ENCODE measurements at places on chromosomes 6 and 20.
A peak's percentile ranks its signal among the peaks of the same experiment; 100 is the strongest.

DNA sequence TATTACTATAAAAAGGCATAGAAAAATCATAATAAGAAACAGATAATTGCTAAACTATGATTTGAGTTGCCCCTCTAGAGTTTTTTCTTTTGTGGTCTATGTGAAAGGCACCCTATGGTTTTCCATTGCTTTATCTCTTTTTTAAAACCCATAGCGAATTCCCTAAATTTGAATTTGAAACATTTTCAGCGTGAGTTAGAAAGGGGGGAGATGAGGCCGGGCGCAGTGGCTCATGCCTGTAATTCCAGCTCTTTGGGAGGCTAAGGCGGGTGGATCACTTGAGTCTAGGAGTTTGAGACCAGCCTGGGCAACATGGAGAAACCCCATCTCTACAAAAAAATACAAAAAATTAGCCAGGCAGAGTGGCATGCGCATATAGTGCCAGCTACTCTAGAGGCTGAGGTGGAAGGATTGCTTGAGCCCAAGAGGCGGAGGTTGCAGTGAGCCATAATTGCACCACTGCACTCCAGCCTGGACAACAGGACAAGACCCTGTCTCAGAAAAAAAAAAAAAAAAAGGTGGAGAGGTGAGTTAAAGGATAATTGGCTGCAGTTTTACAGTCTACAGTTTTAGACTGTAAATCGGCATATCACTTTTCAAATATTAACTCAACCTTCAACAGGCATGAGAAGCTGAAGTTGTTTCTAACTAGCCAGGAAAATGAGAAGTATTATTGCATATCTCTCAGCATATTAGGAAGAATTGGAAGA, 46.3 kb downstream of the SHLD1 start:
- DNase-seq: no peak

- no peak for DNase-seq
Observed at GRCh38 chr6:108685970-108686369, 125.3 kb downstream of the FOXO3 start.

DNA sequence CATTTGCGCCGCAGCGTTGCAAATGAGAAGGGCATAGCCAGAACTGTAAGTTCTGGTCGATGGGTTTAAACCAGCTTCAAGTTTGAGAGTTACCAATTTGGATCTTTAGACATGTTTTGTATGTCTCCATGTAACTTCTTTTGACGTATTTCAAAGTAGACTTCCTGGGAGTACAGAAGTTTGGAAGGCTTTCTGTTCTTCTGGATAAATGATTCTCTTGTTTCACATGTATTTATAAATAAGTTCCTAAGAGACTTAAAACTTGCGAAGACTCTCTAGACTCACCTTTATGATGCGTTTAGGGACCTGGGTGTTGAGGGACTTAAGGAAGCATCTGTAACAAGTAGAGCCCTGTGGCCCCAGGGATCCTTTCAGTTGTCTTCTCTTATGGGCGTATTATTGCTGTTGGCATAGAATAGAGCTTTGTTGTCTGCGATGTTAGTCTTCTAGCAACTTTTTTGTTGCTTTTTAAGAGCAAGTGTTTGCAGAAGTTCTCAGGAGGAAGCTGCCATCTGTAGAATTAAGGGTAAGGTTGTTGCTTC, 1.3 kb downstream of the CDYL start:
- no peak for DNase-seq

DNA sequence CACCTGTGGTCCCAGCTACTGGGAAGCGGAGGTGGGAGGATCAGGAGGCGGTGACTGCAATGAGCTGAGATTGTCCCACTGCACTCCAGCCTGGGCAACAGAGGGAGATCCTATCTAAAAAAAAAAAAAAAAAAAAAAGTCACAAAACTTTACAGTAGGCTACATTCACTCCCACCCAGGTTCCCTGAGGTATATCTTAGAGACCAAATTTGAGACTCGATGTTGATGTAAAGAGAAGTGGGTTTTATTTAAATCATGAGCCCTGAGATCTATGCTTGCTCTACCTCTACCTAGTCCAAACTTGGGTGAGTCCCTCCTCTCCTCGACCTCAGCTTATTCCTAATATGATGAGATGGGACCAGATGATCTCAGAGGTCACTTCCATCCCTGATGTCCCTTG, 8.8 kb upstream of the DEF6 start:
- DNase-seq: no peak

DNA sequence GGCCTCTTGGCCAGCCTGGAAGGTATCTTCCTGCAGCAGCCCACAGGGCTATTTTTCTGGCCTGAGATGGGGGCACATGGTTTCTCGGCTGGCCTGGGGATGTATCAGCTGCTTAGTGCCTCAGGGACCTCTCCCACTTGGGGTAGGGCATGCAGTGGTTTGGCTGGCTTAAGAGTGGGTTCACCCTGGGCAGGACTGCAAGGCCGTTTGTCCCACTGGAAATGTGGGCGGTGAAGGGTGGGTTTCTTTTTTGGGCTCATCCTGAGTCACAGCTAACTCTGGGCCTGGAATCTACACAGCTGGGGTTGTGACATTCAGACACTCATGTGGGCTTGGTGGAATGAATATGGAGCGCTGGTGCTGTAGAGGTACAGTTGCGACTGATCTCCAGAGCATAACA, 62.0 kb downstream of the CDH26 start:
- DNase-seq: no peak

GRCh38 chr6:85394853-85395538, 54.9 kb upstream of the NT5E start:
- DNase-seq: no peak

GRCh38 chr20:33063271-33063670, 9.6 kb downstream of the BPIFB3 start:
- DNase-seq: no peak

- no peak for DNase-seq
Observed at GRCh38 chr20:58081846-58082245, 146.6 kb downstream of the ANKRD60 start.

DNA sequence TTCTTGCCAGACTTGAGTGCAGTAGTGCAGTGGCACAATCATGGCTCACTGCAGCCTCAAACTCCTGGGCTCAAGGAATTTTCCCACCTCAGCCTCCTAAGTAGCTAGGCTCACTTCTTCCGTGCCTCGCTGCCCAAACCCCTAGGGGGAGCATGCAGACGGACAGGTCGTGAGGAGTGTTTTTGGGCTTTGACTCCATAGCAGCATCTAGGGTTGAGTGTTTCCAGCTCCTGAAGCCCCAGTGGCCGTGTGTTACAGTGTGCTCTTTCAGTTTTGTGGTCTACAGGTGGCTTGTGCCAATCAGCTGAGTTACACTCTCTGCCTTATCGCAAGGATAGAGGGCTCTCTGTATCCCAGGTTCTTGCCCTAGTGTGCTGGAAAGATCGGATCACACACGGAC, 33.4 kb downstream of the NCOA3 start:
- DNase-seq: no peak

DNA sequence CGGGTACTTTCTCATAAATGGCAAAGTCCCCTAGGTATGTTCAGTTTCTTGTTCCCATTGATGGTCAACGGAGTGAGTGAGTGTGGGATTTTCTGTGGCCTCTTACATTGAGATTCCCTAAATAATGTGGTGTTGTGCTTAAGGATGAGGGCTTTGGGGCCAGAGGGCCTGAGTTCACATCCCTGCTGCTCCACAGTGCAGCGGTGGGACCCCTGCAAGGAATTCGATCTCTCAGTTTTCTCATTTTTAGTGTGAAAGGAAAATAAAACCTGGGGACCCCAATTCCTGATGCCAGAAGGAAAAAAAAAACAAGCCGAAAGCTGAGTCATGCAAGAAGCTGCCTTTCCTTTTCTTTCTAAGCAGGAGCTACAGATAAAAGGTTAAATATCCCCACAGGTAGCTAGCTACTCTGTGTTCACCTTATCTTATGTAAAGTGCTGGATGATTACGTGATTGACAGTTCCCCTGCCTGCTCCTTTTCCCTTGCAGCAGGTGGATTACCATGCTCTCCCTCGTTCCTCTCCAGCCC, 120.2 kb upstream of the CLDN20 start:
- no peak for DNase-seq

DNA sequence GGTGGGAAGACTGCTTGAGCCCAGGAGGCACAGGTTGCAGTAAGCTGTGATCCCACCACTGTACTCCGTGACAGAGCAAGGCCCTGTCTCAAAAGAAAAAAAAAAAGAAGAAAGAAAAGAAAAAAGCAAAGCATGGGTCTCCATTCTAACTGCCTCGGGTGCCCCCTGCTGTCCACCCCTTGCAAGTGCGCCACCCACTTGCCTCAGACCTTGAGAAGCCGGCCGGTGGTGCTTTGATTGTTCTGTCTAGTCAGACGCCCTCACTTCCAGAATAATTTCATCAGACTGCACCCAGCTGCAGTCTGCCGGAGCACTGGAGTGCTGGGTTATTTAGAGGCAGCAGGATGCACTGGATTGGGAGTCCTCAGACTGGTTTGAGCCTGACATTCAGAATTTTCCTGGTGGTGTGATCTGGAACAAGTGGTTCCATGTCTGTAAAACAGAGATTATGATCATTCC, 17.6 kb upstream of the TM9SF4 start:
- peak; percentile 71 for DNase-seq

GRCh38 chr6:90294989-90295853, 1.4 kb downstream of the BACH2 start:
- peak; percentile 59 for DNase-seq

- DNase-seq: no peak
Observed at GRCh38 chr6:5139828-5140771, 55.0 kb downstream of the PPP1R3G start.

- no peak for DNase-seq
Observed at GRCh38 chr6:143325379-143326140, 124.9 kb downstream of the ADAT2 start.

DNA sequence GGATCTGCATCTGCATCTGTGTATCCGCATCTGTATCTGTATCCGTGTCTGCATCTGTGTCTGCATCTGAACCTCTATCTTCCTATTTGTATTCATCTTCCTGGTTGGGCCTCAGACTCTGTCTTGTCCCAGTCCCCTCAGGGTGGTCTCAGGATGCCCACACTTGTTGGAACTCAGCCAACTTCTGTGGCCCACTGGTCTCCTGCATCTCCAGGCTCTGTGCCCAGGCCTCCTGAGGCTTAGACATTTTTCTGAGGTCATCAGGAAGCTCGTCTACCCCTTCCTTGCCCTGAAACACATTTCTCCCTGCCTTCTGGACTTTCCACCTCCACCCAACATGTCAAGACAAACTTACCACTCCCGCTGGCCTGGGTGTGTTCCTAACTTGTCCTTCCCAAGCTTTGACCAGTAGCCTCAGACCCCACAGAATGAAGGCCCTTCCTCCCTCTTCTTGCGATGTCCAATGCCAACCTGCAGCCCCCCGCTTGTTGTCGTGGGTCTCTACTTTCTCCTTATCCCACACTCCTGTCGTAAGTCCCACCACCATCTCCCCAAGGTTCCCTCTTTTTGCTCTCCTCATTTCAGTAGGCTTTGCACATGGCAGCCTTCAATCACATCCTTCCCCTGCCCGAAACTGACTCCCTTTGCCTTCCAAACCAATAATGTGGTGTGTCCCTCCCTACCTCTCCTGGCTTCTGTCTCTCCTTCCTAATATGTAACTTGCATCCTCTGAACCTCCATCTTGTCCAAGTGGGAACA, 176.5 kb downstream of the DLL1 start:
- no peak for DNase-seq

DNA sequence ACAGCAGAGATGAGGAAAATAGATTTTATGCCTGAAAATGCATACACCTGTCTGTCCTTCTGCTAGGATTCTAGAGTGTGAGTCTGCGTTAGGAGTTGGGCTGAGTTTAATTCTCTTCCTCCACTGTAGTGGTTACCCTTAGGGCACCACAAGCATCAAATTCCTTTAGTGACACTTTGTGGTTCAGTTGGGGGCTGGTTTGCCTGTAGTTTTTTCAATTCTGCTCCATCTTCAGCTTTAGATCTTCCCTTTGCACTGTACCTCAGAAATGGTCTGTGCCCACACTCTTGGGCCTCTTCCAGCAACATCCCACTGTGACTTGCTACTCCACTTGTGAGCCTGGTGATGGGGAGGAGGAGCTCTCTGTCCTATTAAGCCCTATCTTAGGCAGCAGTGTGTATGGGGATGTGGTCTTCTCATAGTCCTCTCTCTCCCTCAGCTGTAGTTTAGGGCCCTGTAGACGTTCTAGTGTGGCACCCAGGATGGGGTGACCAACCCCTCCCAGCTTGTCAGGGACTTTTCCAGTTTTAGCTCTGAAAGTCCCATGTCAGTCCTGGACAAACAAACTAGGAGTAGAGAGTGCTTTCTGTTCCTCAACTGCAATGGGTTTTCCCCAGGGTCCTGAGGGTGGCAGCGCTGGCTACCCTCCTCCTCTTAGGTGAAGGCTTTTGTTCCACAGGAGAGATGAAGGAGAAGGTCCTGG, 19.7 kb upstream of the OGFRL1 start:
- no peak for DNase-seq

DNA sequence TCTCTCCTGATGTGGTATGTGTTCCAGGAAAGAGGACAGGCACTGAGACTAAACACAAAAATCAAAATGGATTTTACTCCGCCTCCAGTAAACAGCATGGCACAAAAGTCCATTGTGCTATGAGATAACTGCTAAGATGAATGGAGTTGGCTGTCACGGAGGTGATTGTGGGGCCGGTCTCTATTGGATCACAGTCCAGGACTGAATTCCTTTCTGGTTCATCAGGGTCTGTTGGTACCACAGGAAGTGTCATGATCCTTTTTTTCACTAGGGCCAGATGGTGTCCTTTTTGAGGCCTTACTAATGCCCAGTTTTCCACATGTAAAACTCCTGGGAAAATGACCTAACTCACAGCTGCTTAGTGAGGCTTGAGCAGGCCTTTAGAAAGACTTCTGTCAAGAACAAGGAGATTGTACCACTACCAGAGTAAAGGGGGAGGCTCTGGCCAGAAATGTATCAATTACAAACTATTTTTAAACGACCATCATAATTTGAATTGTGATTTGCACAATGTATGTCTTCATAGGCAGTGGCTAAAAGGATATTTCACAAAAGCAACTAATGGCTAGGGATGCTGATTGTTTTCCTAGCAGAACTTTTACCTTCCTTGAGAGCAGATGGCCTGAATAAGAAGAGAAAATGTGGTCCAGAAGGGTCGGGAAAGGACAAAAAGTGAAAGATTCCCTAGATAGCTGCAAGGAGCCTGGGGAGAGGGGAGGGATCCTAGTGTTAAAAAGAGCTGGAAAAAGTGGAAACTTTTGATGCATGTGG, 192.2 kb upstream of the POU3F2 start:
- no peak for DNase-seq

GRCh38 chr6:4294636-4295035, 159.3 kb upstream of the ECI2 start:
- no peak for DNase-seq

GRCh38 chr20:3307725-3308124, 68.7 kb upstream of the SLC4A11 start:
- DNase-seq: no peak

DNA sequence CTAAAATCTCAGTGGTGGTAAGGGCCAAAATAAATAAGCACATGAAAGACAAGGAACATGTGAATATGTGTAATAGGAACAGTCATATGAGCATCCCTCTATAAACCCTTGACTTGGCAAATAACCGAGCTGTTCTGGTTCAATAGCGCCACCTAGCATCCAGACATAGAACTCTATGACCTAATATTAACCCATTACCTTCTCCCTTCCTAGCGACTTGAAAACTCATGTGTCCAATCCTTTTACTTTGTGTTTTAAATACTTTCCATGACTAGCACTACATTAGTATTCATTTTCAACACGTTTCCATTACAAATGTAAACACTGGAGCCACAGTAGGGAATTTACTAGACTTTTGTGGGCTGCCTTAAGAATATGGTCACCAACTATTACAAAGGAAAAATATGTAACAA, 279.7 kb downstream of the UST start:
- no peak for DNase-seq

- DNase-seq: no peak
Observed at GRCh38 chr6:31270788-31271640, 878 bp downstream of the HLA-C start.

Measured in stimulated activated CD4-positive, alpha-beta T cell treated with anti-CD3 and anti-CD28 coated beads, Interleukin-1b, Interleukin-23, amount 100 ng/mL, for 4 hours (primary cell).